ENCODE measurements at places on chromosomes 7 and 10. TPM values are rescaled to one million over a fixed set of nuclear protein-coding genes. Genes with fewer than 3 reads are reported as not detected.

The AQP1 gene
- 16.7 TPM for total RNA-seq

The PRLHR gene
- not detected for total RNA-seq

The NACAD gene
- total RNA-seq = 0.42 TPM

The NPTX2 gene
- 0.40 TPM for total RNA-seq

The BTBD16 gene
- total RNA-seq = 1.4 TPM

The ACSM6 gene
- not detected for total RNA-seq

The LRIT1 gene
- total RNA-seq = not detected

The PILRA gene
- total RNA-seq = 3.1 TPM

The PRRT4 gene
- not detected for total RNA-seq

The TMEM196 gene
- not detected for total RNA-seq

The TAS2R5 gene
- total RNA-seq = 0.51 TPM

The ANXA8 gene
- 1.0 TPM for total RNA-seq

The SCART1 gene
- total RNA-seq = 1.0 TPM

The NPSR1 gene
- not detected for total RNA-seq

The LHFPL3 gene
- total RNA-seq = not detected

The PIP gene
- total RNA-seq = not detected

The BEND7 gene
- 21.5 TPM for total RNA-seq

The PARD3 gene
- total RNA-seq = 21.9 TPM

The TMEM139 gene
- 14.6 TPM for total RNA-seq

The ANKRD2 gene
- total RNA-seq = 0.28 TPM

The CFAP70 gene
- total RNA-seq = 1.4 TPM

The ZNF488 gene
- total RNA-seq = not detected

The CCDC136 gene
- total RNA-seq = 0.17 TPM

The AKR1D1 gene
- 88.7 TPM for total RNA-seq

The RBP4 gene
- total RNA-seq = 6,532 TPM

The CTTNBP2 gene
- 1.6 TPM for total RNA-seq

The TLX1 gene
- total RNA-seq = 0.29 TPM

The OR2A12 gene
- total RNA-seq = not detected

The GLRX3 gene
- 50.6 TPM for total RNA-seq

The FGFBP3 gene
- 0.22 TPM for total RNA-seq

The ADAM8 gene
- total RNA-seq = 6.8 TPM

The ASB10 gene
- total RNA-seq = not detected

The YKT6 gene
- total RNA-seq = 22.1 TPM

The CALD1 gene
- total RNA-seq = 123 TPM

The CAMK2B gene
- total RNA-seq = 2.9 TPM

The CACNB2 gene
- 1.8 TPM for total RNA-seq

The CYP2E1 gene
- 5,193 TPM for total RNA-seq

The ARMC3 gene
- total RNA-seq = not detected

The UPK3B gene
- total RNA-seq = 0.51 TPM

The SLC18A3 gene
- total RNA-seq = not detected

The ANKRD61 gene
- not detected for total RNA-seq

The TMEM60 gene
- 7.7 TPM for total RNA-seq
